ENCODE measurements at places on chromosomes 12 and 14. TPM values are rescaled to one million over a fixed set of nuclear protein-coding genes. Genes with fewer than 3 reads are reported as not detected.

DNA sequence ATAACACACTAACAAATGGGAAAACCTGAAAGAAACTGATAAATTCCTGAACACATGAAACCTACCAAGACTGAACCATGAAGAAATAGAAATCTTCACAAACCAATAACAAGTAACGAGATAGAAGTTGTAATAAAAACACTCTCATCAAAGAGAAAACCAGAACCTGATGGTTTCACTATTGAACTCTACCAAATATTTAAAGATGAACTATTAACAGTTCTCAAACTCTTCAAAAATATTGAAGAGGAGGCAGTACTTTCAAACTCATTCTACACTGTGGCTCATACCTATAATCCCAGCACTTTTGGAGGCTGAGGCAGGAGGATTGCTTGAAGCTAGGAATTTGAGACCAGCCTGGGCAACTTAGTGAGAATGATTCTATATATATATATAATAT is 48.4 kb upstream of the TMTC2 start:
- no peak for DNase-seq

DNA sequence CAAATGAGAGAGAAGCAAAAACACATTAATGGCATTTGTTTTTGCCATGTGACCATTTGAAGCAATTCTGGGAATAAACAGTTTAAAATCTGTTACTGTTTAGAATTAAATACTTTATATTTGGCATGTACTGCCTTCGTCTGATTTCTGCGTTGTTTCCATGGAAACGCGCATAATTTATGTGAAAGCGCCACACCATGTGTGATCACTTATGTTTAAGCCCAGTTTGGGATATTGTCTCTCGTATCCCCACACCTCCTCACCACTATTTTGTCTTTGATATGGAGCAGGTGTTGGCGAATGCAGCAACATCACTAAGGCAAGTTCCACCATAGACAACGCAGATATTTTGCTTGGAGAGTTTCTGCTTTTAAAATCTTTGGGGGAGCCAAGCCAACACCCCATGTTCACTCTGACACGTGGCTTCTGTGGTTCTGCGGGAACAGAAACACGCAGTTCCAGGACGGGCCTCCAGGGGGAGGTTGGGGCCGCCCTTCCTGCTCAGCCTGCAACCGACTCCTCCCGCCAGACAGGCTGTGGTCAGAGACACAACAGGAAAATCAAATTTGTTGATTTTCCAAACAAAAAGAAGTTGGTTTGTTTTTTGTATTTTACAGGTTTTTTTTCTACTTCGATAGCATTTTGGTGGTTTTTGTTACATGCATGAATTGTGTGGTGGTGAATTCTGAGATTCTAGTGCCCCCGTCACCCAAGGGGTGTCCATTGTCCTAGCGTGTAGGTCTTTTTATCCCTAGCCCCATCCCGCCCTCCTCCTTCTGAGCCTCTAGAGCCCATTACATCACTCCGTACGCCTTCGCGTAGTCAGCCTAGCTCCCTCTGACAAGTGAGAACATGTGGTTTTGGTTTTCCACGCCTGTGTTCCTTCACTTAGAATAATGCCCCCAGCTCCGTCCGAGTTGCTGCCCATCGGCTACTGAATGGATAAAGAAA is 101.9 kb upstream of the SFSWAP start:
- DNase-seq = peak; percentile 69

GRCh38 chr14:102508774-102509745 is 516 bp downstream of the ANKRD9 start:
- peak; percentile 37 for DNase-seq

GRCh38 chr12:68796399-68796798 is 11.6 kb upstream of the MDM2 start:
- no peak for DNase-seq

- DNase-seq = no peak
Observed at GRCh38 chr12:60849723-60850122, 1253.9 kb downstream of the SLC16A7 start.

DNA sequence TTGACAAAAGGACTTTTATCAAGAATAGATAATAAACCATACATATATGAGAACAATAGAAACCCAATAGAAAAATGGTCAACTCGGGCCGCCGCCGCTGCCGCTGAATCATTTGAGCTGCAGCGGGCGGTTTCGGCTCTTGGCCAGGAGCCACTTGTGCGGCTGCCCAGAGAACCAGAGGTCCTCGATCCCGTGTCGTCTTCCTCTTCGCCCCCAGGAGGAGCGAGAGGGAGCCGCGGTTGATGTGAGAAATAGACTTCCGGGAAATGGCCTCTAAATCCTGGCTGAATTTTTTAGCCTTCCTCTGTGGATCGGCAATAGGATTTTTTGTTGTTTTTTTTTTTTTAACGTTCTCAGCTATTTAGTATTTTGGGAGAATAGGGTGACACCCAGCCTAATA is 44.8 kb downstream of the CPSF6 start:
- DNase-seq = peak; percentile 73

DNA sequence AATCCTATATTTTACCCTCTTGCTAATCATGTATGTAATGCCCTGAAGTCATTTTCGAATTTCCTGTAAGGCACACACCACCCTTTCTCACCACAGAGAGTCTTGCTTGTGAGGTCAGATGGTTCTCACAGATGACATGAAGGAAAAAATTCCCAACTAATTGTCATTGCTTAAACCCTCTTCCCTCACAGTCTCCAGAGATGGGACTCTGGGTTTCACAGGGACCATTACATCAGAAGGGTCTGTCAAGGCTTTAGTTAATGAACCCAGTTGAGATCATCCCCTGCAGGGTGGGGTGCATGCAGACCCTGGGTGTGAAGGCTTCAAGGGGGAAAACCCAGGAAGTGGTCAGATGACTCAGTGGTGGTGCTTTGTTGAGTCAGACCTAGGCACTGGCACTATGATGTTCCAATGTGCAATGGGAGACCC is 229.6 kb downstream of the BCAT1 start:
- DNase-seq = peak; percentile 35

DNA sequence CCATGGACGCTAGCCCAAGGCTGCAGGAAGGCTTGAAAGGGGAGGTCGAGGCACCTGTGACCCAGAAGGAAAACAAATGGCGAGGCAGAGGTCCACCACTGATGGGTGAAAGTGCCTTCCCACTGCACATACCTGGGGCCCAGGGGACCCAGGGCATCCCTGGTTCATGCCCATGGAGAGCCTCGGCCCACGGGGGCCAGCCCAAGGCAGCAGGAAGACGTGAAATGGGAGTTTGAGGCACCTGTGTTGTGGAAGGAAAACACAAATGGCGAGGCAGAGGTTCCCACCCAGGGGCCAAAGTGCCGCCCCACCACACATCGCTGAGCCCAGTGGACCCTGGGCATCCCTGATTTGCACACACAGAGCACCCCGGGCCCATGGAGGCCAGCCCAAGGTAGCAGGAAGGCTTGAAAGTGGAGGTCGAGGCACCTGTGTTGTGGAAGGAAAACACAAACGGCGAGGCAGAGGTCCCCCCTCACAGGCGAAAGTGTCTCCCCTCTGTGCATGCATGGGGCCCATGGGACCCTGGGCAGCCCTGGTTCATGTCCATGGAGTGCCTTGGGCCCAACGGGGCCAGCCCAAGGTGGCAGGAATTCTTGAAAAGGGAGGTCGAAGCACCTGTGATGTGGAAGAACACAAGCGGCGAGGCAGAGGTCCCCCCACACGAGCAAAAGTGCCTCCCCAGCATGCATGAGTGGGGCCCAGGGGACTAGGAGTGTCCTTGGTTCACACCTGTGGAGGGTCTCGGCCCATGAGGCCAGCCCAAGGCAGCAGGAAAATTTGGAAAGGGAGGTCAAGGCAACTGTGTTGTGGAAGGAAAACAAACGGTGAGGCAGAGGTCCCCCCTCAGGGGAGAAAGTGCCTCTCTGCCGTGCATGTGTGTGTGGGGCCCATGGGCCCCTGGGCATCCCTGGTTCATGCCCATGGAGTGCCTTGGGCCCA is 383.3 kb downstream of the ALG10 start:
- no peak for DNase-seq

DNA sequence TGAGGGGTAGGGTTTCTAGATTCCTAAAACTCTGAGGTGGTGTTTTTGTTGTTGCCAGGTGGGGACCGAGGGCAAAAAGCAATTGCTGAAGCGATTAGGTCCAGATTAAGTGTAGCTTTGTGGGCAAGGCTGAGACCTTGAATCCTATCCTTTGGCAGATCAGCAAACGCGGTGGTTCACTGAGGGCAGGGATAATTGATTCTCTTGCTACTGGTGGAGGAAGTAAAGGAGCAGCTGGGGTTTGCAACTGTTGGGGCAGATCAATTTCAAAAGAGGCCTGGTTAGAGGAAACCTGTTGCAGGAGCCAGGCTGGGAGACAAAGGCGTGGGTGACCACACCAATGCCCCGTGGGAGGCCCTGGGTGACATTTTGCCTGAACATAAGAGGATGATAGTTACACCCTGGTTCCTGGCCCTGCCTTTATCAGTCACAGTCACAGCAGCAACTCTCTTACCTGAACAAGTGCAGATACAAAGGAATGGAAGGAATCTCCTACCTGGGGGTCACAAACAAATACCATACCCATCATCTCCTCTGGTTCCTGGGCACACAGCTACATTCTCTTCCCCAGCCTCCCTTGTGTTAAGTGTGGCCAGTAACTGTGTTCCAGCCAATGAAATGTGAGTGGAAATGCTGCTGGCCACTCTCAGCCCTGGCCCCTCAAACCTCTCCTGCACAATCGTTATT is 43.3 kb upstream of the RASSF3 start:
- DNase-seq = no peak

- DNase-seq = no peak
Observed at GRCh38 chr14:68834816-68835215, 41.9 kb upstream of the ZFP36L1 start.

DNA sequence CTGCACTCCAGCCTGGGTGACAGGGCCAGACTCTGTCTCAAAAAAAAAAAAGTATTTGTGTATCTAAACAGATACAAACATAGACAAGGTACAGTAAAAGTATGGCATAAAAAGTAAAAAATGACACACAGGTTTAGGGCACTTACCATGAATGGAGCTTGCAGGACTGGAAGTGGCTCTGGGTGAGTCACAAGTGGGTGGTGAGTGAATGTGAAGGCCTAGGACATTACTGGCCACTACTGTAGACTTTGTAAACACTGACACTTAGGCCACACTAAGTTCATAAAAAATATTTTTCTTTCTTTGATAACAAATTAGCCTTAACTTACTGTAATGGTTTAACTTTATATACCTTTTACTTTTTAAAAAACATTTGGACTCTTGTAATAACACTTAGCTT is 38.0 kb upstream of the EIF5 start:
- DNase-seq = no peak

- DNase-seq = no peak
Observed at GRCh38 chr12:32072102-32072501, 34.5 kb upstream of the BICD1 start.

- no peak for DNase-seq
Observed at GRCh38 chr12:25005376-25005775, 56.5 kb upstream of the BCAT1 start.

DNA sequence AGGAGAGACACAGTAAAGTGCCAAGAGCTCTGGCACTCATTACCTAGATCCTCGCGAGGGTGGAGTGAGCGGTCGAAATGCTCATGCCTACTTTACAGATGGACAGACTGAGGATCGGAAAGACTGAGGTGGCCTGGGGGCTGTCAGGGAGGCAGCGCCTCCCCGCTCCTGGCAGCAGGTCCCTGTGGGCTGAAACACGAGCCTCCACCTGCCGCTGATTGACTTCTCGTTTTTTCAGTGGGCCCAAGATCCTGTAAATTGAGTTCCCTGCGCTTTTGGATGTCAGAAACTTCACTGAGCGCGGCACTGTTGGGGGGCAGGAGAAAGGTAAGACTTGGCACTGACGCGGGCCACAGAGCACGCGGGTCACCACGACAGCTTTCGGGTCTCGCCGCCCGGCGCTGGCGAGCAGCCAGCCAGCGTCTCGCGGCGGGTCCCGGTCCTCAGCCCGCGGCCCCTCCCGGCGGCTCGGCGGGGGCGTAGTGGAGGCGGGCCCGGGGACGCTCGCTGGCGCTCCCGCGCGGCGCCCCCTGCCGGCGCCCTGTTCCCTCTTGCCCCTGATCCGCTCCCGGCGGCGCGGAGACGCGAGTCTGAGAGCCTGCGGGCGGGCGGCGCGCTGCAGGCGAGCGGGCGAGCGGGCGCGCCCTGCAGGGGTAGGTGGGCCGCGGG is 552 bp upstream of the SCN8A start:
- DNase-seq = peak; percentile 89

- no peak for DNase-seq
Observed at GRCh38 chr14:93955850-93956481, 20.4 kb downstream of the ASB2 start.

DNA sequence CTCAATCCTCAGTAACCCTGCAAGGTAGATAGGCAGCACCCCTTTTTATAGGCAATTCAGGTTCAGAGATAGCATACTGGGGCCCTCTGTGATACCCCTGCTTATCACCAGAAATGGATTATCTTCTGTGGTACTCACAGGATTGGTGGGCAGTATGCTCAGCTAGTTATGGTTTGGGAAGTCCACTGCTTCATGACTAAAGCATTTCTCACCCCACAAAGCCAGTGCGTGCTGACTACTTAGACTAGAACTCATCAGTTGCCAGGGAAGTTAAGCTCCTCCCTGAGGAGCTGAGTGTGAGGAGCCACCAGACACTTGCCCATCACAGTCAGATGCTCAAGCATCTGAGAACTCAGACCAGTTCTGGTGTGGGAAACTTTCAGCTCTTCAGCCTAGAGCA is 76.3 kb downstream of the SCAF11 start:
- DNase-seq = peak; percentile 28

DNA sequence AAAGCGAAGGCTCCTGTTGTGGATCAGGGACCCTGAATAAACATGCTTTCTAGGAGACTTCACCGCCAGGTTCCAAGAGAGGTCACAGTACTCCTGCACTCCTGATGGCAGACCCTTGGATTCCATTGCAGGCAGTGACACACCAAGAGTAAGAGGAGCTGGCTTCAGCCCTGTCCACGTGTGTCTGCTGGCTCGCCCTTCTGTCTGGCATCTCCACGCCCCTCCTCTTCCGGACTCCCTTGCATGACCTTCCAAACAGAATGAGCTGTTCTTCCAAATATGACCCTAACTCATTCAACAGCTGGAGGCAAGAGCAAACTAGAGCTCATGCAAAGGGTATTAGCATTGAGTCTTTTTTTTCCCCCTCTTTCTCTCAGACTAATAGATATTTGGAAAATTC is 233.0 kb upstream of the PLEKHG7 start:
- no peak for DNase-seq

DNA sequence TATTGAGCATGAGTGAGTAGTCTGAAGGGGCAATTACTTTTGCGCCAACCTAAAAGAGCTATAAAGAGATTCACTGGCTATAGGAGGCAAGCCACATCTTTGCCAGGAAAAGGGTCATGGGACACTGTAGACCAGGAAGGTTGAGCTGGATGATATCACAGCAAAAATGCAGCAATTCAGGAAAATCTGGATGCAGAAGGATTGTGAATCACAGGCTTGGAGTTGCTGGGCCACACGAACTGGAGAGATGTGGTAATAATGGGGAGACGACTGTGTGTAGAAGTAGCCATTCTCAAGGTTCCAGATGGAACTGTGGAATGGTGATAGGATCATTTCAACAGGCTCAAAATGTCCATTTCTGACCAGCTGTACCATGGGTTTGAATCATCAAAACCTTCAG is 151.4 kb upstream of the DAAM1 start:
- DNase-seq = no peak

Gene TEAD4
- total RNA-seq = 39.8 TPM

Gene IQSEC3
- total RNA-seq = not detected

Gene HCAR2
- total RNA-seq = 0.34 TPM

Gene GALNT9
- 7.4 TPM for total RNA-seq

Gene RNASE7
- total RNA-seq = not detected

Gene FAIM2
- not detected for total RNA-seq

Gene OLR1
- total RNA-seq = not detected

Gene SPX
- 0.28 TPM for total RNA-seq

Gene KITLG
- 5.7 TPM for total RNA-seq

All from A673 (cell line).